ENCODE measurements at places on chromosomes 6 and 20. TPM values are rescaled to one million over a fixed set of nuclear protein-coding genes. Genes with fewer than 3 reads are reported as not detected.

Gene LY6G5C
- 4.9 TPM for total RNA-seq

Gene ZNF391
- total RNA-seq = 0.92 TPM

Gene FRMD1
- not detected for total RNA-seq

Gene SAMHD1
- total RNA-seq = 51.6 TPM

Gene PRDM13
- 0.05 TPM for total RNA-seq

Gene LRRC73
- total RNA-seq = 0.14 TPM

Gene SLC26A8
- total RNA-seq = not detected

Gene DLL1
- total RNA-seq = 0.17 TPM

Gene OR2H2
- total RNA-seq = not detected

Gene PKHD1
- total RNA-seq = not detected

Gene CST2
- not detected for total RNA-seq

Gene TPBG
- not detected for total RNA-seq

Gene HSPA1A
- total RNA-seq = 189 TPM

Gene SEMG2
- total RNA-seq = not detected

Gene OTOR
- not detected for total RNA-seq

Gene PRR18
- total RNA-seq = not detected

Gene SMOC2
- not detected for total RNA-seq

Gene VGLL2
- not detected for total RNA-seq

Gene LPIN3
- 1.2 TPM for total RNA-seq

Gene ZNF165
- 0.47 TPM for total RNA-seq

Gene CGA
- total RNA-seq = not detected

Gene OR2B6
- not detected for total RNA-seq

Gene HLA-DQA2
- total RNA-seq = 0.45 TPM

Gene SNAI1
- 2.3 TPM for total RNA-seq

Gene ZBTB46
- total RNA-seq = 1.0 TPM

Gene CYB5R4
- total RNA-seq = 24.7 TPM

Gene PXDC1
- total RNA-seq = 0.12 TPM

Gene LAMP5
- not detected for total RNA-seq

Gene C6orf141
- total RNA-seq = not detected

Gene HDGFL1
- not detected for total RNA-seq

Gene ABT1
- 32.1 TPM for total RNA-seq

Gene SNHG17
- 111 TPM for total RNA-seq

Gene CALHM4
- total RNA-seq = not detected

Gene SLC35D3
- not detected for total RNA-seq

Gene GJA10
- not detected for total RNA-seq

Gene OR12D3
- total RNA-seq = not detected

Gene IP6K3
- not detected for total RNA-seq

Gene SMLR1
- not detected for total RNA-seq

Gene KCNK15
- total RNA-seq = 0.76 TPM

Gene PPP1R14C
- total RNA-seq = 0.21 TPM

Gene FBXO30
- 6.6 TPM for total RNA-seq

Gene ZNF184
- 7.9 TPM for total RNA-seq

Gene CASS4
- total RNA-seq = 3.1 TPM

Gene EPPIN
- not detected for total RNA-seq

Gene MRAP2
- total RNA-seq = not detected

Gene HDAC2
- 134 TPM for total RNA-seq
